Sciatic nerve (tissue), 2 donors: ENCODE measurements at places on chromosomes 1 and 21.

- peak; percentile 66 for DNase-seq
These were observed 248.8 kb upstream of the FOXD3 start for GRCh38 chr1:63073309-63074306.

- DNase-seq, result no peak
These were observed 135.3 kb downstream of the ADGRL4 start for GRCh38 chr1:78871249-78871648.

- no peak for DNase-seq
These were observed 666.2 kb downstream of the ADGRL2 start for GRCh38 chr1:82466891-82467290.

DNA sequence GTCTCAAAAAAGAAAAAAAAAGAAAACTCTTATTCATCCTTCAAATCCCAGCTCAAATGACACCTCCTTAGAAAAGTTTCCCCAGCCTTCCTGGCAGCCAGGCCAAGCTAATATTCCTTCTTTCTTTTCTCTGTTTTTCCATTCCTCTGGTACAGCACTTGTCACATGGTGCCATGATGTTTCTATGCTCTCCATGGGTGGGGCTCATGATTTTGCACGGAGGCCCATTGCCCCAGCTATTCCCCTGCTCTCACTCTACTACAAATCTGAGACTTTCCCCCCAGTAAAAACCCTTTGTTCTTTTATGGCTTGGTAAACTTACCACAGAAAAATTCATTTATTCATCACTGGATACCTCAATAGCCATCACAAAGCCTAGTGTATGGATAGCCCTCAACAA lies 26.5 kb downstream of the OLFML2B start:
- no peak for DNase-seq

GRCh38 chr1:29234471-29234870 lies 1.9 kb upstream of the PTPRU start:
- no peak for DNase-seq

DNA sequence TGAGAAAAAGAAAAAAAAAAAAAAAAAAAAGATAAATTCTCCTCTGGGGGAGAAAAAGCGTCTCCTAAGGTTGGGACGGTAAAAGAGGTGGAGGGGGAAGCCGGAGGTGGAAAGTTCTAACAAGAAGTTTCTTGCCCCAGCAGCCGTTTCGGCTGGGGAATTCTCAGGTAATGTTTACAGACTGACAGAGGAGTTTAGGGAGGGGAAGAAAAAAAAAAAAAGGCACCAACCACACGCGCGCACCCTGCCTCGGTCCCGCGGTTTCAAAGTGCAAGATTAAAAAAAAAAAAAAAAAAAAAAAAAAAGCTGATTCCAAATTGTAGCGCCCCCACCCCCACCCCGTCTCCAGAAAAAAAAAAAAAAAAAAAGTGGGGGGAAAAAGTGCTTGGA lies 504 bp downstream of the DHRS3 start:
- DNase-seq, result no peak

GRCh38 chr1:197902454-197903195 lies at the start of gene C1orf53:
C1orf53 (plus strand) TSS chr1:197902630; CDS start chr1:197902650, 20 bp downstream.
- DNase-seq, result peak; percentile 87

GRCh38 chr1:93977598-93977945 lies 68.3 kb upstream of the GCLM start:
- DNase-seq, result no peak

DNA sequence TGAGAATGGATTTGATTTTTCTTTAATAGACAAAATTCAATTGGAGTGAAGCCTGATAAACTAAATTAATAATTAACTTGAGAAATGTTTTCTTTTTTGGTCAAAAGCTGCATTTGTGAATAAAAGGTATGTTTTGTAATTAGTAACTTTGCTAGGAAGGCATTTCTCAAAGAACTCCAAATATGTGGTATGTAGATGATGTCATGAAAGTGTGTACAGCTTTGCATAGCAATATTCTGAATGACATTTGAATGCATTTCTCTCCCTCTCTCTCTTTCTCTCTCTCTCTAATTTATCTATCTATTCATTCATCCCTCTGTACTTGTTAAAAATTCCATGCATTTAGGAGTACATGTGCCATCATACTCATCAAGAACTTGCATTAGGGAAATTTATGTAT lies 109.1 kb upstream of the ADAMTS5 start:
- no peak for DNase-seq

GRCh38 chr1:85330711-85331290 lies 54.4 kb upstream of the BCL10 start:
- DNase-seq, result no peak

DNA sequence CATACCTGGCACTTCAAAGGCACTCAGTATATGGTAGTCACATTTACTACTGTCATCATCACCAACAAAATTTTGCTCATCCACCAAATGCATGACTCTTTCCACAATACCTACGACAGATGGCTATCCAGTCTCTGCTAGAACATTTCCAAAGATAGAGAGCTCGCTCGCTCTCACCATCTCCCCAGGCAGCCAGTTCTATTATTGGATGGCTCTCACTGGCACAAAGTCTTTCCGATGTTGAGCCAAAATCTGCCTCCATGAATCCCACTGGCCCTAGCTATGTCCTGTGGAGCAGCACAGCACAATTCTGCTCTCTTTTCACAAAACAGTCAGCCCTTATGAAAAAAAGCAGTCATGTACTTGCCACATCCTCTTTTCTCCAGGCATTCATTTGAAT lies 102.1 kb downstream of the DAB1 start:
- DNase-seq, result no peak

- no peak for DNase-seq
These were observed 22.7 kb downstream of the KCTD3 start for GRCh38 chr1:215589650-215590435.
